ENCODE measurements at places on chromosomes 1 and 21.

- DNase-seq, result no peak
These were observed 40.6 kb upstream of the GPR153 start for GRCh38 chr1:6301526-6301925.

GRCh38 chr1:232192781-232193450 lies 437.0 kb downstream of the SIPA1L2 start:
- DNase-seq, result no peak

DNA sequence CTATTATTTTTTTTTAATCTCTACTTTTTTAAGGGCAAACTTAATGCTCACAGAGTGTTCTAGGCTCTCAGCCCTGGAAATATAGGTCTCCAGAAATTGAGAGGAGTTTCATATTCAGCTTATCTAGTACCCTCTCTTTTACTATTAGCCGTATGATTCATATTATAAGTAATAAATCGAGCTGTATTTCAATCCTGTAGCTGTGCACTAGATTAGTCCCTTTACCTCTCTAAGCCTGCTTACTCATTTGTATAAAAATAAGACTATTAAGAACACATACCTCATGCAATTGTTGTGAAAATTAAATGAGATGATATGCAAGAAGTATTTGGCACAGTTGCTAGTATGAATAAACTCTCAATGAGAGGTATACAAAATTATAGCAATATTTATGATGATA lies 128.2 kb upstream of the HOOK1 start:
- no peak for DNase-seq

DNA sequence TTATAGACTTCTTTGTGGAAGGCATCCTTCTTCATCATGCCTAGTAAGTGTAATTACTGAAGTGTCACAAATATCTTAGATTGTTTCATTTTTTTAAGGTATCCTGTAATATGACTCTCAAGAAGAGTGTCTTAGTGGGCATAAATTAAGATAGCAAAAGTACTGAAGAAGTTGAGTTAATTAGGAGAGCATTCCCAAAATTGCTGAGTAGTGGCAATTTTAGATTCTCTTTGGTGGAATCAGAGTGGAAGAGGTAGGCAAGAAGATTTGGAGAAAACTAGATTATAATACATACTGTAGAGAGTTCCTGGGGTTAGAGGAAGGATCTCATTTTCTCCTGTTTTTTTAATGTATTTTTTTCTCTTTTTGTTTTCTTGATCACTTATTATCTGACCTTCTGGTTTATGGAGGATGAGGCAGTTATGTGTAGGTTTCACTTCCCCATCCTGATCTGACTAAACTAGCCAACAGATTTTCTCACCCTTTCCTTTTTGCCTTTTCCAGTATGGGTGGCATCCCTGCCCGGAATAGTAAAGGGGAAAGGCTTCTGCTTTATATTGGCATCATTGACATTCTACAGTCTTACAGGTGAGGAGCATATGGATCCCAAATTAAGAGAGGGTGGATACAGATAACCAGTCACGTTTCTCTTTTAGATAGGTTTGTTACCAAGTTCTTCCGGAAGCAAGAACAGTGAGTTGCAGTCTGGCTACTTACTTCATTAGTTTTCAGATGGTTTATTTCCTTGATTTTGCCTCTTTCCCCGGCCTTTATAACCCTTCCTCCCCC lies 16.7 kb upstream of the PSMD4 start:
- DNase-seq, result no peak

DNA sequence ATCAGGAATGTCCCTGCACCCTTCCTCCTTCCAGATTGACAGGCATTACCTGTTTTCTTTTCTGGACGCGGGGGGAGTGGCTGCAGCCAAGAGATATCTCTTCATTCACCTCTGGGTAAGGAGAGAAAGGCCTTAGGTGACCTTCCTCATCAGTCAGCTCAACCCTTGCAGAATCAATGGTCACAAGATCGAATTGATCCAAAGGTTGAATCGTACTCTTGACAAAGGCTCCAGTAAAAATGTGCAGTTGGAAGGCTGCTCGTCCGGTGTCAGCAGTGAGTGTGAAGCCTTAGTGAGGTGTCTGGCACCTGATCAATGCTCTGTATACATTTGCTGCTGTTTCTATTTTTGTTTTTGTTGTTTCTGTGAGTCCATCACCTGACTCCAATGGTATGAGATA lies 282.6 kb upstream of the AJAP1 start:
- no peak for DNase-seq

DNA sequence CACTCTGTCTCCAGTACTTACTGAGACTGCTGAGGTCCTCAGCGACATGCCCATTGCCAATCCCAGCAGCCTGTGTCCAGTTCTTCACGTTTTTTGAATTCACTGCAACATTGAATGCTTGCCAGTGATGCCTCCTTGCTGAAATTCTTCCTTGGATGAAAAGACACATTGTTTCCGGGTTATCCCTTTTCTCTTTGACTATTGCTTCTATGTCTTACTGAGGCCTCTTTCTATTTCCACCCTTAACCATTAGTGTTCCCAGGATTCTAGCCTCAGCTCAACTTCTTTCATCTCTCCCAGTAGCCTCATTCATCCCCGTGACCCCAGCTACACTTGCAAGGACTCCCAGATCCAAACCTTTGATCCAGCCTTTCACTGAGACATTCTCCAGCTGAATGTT lies 46.5 kb upstream of the KIF26B start:
- no peak for DNase-seq

DNA sequence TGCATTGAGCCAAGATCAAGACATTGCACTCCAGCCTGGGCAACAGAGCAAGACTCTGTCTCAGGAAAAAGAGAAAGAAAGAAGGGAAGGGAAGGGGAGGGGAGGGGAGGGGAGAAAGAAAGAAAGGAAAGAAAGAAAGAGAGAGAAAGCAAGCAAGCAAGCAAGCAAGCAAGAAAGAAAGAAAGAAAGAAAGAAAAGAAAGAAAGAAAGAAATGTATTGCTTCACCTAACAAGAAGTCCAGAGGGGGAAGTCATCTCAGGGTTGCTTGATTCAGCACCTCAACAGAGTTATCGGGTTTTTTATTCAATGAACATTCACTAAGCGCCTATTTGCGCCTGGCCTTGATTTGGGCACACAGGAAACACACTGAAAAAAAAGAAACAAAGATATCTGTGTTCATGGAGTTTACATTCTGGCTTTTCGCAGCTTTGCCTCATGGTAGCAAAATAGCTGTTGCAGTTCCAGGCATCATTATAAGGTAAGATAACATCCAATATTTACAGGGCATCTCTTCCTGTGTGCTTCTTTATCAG lies 8.2 kb upstream of the RCSD1 start:
- no peak for DNase-seq

DNA sequence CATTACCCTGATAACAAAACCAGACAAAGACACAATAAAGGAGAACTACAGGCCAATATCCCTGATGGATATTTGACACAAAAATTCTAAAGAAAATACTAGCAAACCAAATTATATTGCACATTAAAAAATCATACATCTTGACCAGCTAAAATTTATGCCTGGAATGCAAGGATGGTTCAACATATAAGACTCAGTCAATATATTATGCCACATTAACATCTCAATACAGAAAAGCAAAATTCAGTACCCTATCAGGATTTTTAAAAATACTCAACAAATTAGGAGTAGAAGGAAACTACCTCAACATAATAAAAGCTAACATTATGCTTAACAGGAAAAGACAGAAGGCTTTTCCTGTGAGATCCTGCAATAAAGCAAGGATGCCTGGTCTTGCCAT lies 177.1 kb downstream of the MAGI3 start:
- no peak for DNase-seq

GRCh38 chr1:91400133-91400725 lies 4.4 kb downstream of the HFM1 start:
- DNase-seq, result no peak

GRCh38 chr1:111903871-111904449 lies 85.5 kb downstream of the KCND3 start:
- no peak for DNase-seq
